ENCODE measurements at places on chromosomes 5 and 9.
A peak's percentile ranks its signal among the peaks of the same experiment; 100 is the strongest.

GRCh38 chr5:96332535-96333366 is 100.3 kb downstream of the PCSK1 start:
- ATAC-seq: no peak

GRCh38 chr5:92969781-92970237 is 611.2 kb downstream of the NR2F1-AS1 start:
- no peak for ATAC-seq

GRCh38 chr5:113450929-113451328 is 16.1 kb upstream of the TSSK1B start:
- no peak for ATAC-seq

GRCh38 chr5:174418809-174419539 is 305.4 kb upstream of the MSX2 start:
- ATAC-seq: peak; percentile 69

DNA sequence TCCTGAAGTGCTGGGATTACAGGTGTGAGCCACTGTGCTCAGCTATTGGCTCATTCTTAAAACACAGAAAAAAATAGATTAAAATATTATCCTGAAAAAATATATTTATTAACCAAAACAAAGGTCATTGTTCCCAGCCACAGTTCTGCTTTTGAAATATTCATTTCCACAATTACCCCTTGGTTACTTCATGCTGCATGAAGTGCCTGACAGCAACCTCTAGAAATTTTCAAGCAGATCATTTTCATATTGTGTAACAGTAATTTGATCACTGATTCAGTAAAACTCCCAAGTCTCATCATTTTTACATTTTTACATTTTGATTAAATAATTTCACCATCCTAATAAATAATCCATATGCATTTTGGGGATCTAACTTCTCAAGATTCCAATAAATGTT is 18.8 kb upstream of the GNAQ start:
- no peak for ATAC-seq

DNA sequence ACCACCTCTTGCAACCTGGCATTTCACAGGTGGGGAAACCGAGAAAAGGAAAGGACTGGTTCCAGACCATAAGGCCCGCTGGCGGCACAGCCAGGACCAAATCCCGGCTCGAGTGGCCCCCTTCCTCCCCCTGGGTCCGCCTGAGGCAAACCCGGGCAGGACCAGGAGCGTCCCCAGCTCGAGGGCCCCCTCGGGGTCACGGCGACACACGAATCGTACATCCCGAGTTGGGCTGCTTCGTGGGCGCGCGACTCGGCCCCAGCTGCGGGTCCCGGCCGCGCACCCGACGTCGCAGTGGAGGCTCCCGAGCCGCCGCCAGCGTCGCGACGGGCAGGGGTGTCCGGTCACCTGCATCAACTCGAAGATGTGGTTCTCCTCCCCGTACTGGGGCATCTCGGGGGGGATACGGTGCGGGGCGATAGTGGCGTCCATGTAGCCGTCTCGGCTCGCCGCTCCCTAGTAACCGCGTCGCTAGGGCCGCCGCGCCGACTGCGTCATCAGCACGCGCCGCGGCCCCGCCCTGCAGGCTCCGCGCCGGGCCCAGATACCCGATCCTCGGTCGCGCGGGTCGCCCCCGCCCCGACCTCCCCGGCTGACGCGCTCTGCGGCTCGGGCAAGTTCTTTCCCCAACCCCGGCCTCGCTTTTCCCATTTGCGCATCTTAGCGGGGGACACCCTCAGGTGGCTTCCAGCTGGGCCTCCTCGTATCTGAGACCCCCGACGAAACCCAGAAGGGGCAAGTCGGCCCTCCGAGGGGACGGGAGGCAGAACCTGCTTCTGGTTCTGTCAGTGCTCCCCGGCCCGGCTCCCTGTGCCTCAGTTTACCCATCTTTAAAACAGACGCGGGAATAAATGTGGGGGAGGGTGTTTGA is at the start of gene AK8:
Gene AK8 (minus strand): TSS at position 461 of the 871 bp plus-strand sequence. CDS start 29 bp downstream, at position 432.
- ATAC-seq: peak; percentile 91

DNA sequence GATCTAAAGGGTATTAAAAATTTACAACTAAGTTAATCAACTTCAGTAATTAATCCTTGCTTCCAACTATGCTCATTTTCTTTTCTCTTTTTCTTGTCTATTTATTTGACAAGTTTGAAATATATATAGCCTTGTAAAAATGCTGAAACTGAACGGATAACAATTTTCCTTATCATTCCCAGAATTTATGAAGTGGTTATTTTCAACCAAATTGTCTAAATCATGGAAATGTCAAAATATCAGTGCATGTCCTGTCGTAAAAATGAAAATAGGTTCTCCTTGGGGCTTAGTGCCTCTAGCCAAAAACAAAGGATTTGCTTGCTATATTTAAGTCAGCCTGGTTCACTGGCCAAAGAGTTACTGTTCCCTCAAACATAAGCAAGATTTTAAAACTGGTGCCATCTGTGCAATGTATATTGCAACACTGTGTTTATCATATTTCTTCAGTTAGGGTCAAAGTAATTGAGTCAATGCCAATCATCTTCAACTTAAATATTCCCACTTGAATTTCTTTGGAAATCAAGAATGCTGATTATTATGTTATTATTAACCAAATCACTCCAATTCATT is 798.3 kb downstream of the MAT2B start:
- ATAC-seq: no peak

GRCh38 chr9:76603931-76604570 is 145.1 kb downstream of the GCNT1 start:
- no peak for ATAC-seq

DNA sequence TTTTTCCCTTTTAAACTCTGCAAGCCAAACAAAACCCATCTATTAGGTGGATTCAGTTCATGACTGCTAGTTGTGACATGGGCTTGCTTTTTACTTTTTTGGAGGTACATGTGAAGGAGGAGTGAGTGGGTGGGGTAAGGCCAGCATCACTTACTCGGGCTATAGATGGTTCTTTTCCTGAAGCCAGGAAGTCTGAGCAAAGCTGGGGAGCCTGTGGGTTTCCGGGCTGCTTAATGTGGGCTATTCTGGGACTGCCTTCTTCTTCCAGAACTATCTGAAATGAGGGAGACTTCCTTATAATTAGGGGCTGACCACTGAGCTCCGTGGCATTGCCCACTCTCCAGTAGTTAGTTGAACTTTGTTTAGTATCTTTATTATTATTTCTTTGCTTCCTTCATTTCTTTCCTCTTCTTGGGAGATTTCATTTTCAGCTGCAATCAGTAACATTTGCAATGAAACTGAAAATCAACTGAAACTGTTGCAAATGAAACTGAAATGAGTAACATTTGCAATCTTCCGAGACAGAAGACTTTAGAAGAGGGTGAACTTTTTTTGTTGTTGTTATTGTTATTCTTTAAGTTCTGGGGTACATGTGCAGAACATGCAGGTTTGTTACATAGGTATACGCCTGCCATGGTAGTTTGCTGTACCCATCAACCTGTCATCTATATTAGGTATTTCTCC is 204.9 kb downstream of the LRRC70 start:
- no peak for ATAC-seq

DNA sequence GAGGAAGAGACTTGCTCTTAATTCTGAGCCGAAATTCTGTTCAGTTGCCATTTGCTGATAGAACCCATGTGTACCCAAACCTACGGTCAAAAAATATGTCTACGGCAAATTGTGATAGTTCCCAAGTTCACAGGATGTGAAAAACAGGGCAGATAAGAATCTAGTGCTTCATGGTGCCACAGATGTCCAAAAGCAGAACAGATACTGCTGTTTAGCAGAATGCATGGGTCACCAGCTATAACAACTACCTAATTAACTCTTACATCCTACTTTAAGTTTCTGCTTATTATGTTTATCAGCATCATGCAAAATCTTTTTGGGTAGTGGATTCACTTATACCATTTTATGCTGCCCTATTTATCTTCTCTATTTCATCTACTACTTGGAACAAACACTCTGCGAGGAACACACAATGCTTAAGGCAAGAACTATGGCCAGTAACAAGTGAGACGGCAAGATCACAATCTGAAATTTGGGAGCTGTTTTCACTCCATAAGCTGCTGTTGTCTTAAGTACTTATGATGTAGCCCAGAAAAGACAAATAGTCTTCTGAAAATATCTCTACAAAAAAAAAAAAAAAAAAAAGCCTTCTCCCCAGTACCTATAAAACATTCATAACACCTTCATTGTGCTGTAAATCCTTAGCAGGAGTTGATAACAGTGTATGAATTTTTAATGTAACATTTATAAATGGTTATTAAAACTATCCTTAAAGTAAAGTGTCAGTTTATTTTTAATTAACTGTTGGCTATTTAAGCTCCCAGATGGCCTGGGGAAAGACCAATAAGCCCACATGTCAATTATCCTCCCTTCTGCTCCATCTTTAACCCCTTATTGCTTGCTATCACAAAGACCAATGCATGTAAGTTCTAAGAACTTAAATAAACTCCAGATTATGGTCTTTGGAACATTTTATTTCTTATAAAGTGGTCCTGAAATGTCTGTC is 232.3 kb downstream of the TLR4 start:
- no peak for ATAC-seq

- no peak for ATAC-seq
These were observed 227.3 kb upstream of the DAB2 start for GRCh38 chr5:39652036-39652435.

DNA sequence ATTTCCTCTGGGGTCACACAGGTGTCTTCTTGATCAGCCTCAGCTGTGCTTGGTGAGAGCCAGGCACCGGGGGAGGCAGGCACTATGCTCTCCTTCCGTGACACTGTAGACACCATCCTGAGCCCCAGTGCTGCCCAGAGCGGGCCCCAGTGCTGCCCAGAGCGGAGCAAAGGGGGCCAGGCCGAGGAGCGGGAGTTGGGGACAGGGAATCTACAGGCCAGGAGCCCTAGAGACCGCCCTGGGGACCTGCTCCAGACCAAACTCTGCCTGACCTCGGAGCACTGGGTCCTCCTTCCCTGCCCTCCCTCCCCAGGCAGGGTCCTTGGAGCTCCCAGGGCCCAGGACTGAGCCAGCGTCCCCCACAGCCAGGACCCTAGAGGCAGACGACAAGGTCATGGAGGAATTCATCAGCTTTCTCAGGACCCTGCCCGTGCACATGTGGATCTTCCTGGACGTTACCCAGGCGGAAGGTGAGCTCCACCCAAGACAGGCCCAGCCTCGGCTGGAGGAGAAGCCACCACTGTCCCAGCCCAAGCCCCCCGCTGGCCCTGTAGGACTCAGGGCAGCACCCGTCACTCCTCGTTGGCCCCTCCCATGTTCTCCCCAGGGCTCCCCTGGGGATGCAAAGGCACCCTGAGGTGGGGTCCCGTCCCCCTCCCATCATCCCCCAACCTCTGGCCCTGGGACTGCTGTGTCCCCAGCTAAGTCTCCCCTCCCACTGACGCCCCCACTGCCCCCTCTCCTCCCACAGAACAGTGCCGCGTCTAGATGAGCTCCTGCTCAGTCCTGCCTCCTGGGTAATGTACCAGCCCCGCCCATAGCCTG is 30.2 kb downstream of the PAEP start:
- no peak for ATAC-seq

DNA sequence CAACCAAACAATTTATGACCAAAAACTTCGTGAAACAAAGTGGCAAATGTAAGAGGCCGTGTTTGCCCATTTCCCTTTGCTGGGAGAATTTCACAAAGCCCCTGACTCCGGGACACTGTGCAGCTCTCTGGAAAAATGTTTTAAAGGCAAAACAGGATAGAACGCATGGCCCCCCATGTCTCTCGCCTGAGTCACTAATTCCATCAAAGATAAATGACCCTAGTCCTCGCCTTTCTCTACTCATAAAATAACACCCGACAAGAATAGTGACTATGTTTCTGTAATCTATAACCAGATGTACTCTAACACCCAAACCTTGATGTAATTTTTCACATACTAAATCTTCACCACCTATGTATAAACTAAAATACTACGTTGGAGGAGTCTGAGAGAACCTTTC is 55.7 kb upstream of the SAP30L start:
- no peak for ATAC-seq

- ATAC-seq: no peak
These were observed 11.1 kb upstream of the CACNA1B start for GRCh38 chr9:137866226-137867141.
